Activated CD4-positive, alpha-beta T cell treated with anti-CD3 and anti-CD28 coated beads for 24 hours (primary cell): ENCODE measurements at places on chromosomes 11 and 22.

DNA sequence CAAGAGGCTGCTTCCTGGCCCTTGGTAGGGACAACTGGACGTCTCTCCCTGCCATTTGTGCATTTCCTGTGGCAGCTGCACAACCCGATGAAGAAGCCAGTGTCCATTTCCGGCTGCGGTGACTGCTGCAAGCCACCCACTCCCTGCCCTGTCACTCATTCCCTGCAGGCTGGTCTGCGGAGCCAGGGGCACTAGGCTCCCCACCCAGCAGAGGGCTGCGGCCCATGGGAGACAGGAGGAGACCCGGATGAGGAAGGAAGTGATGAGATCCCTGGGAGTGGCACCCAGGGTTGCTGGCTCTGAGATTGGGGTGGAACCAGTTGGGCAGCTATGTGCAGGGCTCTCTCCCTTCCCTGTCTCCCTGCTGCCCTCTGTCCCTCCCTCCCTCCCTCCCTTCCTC, 10.0 kb upstream of the MYRF start:
- no peak for DNase-seq

DNA sequence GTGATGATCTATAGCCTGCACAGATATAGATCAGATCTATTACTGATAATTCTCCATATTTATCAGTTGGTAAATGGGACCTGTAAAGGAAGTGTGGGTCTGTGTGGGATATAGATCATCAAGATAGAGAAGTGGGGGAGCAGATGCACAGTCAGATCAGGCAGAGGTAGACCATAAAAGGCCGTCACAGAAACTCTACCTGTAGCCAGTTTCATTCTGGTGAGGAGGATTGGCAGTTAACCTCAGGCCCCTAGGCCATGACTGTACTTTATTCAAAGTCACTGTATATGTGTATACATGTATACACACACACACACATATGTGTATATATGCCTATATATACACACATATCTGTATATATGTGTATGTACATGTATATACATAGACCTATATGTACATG, 69.1 kb downstream of the ADM start:
- no peak for DNase-seq

DNA sequence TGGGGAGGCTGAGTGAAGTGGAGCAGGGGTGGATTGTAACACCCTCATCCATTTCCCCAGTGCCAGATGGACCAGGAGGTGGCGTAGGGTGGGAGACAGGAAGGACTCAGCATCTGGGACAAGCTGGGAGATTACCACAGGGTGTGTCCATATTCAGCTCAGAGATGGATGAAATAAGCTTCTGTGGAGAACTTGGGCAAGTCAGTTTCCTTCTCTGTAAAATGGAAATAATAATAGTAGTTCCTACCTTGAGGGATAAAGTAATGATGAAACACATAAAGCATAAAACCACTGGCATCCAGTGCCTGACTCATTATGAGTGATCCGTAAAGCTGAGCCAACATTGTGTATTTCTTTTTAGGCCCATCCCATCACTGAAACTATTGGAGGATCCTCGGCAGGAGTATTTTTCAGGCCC, 607 bp upstream of the ROBO4 start:
- no peak for DNase-seq

DNA sequence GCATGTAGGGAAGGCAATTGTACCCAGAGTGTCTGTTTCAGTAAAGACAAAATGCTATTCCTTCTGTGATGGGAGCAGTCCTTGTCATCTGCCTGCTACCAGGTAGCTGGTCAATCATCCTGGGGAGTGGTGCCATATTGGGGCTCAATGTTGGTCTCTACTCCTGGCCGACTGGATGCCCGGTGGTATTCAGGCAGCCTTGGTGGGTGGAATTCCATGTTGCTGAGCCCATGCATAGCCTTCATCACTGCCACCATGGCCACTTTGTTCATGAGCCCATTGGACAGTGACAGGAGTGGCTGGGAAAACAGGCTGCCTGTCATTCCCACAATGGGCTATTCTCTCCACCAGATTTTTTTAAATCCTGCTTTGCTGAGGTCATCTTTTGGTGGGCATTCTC, 121.0 kb downstream of the WNT7B start:
- DNase-seq: no peak

DNA sequence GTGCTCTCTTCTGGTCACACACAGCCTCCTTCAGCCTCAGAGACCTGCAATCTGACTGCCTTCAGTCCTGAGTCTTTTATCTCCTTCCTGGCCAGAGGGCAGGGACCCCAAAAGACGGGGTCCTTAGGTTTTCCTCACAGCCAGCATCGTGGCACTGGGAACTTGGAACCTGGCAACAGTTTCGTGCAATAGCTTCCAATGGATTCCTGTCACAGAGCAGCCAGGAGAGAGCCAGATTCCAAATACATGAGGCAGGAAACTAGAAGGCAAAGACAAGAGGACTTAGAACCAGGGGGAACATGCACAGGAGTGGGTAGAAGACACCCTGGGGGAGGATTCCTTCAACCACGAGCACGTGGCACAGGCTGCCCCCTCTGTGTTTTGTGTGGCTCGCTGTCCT, 48.6 kb downstream of the C11orf91 start:
- no peak for DNase-seq

DNA sequence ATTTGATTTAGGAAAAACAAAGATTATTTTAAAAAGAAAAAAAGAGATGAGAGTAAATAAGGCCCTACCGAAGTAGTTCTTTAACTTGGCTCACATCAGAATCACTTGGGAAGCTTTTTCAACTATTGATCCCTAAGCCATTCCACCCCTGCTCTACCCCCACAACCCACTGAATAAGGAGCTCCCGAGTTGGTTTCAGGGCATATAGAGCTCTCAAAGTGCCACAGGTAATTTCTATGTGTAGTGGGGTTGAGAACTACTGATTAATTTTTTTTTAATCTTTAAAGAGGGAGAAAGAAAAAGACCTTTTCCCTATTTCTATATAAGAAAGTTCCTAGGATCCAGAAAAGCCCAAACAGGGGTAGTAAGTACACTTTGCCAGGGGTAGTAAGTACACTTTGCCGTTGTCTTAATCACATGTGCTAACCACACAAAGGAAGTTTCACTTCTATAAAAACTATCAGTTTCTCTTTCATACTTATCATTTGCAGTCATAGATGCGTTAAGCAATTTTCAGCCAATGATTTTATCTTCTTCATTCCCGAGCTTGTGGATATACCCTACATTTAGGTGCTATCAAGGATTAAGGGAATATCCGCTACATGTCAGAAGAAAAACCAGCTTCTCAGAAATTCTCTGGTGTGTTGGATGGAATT, 108.4 kb upstream of the ZC3H12C start:
- DNase-seq: no peak
